ENCODE measurements at places on chromosomes 2 and 18.

- DNase-seq = no peak
Observed at GRCh38 chr18:3683483-3683882, 233.5 kb downstream of the TGIF1 start.

- no peak for DNase-seq
Observed at GRCh38 chr2:84846041-84846663, 34.7 kb downstream of the TRABD2A start.

DNA sequence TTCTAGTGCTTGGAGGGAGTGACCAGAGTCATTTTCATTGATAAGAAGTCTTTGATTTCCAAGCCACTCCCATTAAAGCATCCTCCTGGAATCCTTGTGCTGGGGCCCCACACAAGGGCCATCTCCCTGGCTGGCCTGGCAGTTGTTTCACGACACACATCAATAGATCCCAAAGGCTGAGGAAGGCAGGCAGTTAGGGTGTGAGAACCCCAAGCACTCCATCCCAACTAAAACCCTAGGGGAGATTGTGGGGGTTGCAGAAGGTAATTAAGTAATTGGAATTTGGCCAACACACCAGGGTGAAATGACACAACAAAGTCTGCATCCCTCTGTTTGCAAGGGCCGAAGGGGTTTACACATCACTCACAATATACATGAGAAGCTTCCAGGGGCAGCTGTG is 578.1 kb upstream of the SYT4 start:
- DNase-seq = no peak

DNA sequence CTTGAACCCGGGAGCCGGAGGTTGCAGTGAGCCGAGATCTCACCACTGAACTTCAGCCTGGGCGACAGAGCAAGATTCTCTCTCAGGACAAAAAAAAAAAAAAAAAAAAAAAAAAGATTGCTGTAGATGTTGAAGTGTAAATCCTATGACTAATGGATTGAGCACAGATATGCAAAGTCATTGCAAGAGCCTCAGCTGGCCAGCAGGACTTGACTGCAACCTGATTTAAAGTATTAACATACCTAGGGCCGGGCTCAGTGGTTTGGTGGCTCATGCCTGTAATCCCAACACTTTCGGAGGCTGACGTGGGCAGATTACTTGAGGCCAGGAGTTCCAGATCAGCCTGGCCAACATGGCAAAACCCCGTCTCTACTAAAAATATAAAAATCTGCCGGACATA is 103.4 kb upstream of the MSH2 start:
- DNase-seq = no peak

DNA sequence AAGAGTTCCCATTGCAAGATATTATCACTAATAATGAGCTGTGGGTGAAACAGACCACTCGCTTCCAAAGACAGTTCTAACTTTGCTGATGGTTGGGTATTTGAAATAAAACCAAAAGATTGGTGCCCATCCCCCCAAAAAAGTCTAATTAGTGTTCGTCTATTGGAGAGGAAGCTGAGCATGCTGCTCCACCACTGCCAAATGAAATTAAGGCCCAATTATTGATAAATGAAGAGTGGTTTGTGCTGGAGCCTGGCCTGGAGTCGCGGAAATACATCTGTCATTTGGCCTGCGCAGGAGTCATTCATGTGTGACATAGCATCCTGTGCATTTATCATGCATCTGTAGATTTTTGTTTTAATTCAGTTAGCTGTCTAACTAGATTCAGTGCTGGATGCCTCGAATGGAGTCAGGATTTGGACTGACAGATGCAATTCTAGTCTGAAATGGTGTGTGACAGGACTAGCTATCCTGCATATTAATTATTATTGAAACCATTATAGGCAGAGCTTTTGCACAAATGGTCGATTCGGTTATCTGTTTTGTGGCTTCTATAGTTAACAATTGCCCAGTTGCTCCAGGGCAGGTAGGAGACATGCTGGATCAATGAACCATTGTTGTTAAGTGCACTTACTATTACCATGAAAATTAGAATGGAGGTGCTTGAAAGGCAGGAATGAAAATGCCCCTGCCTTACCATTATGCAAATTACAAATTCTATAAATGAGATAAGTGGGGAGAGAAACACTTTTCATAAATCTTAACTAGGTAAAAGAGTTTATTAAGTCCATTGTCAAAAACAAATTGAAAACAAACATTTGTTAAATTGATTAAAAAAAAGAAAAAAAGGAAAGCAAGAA is 450.4 kb upstream of the TCF4 start:
- no peak for DNase-seq

GRCh38 chr2:27086090-27086723 is 365 bp upstream of the KHK start:
- DNase-seq = peak; percentile 95

- no peak for DNase-seq
Observed at GRCh38 chr2:20141806-20142205, 83.1 kb downstream of the SDC1 start.

DNA sequence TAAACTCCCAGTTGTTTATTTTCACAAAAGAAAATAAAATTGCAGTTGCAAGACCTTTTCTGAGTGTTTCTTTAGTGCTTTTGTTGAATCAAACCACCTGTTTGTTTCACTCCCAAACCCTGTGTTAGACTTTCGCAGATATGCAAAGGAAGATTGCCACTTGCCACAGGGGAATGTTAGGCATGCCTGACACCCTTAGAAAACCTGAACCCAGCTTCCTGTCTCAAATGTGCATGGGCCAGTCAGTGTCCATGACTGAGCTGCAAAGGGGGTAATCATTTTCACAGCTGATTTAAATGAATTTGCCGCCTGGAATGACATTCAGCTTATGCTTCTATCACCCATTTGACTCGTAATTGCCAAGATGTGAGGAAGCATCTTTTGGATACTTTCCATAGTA is 17.5 kb downstream of the TGOLN2 start:
- DNase-seq = no peak

GRCh38 chr2:217222309-217222910 is 362.5 kb upstream of the TNP1 start:
- no peak for DNase-seq

DNA sequence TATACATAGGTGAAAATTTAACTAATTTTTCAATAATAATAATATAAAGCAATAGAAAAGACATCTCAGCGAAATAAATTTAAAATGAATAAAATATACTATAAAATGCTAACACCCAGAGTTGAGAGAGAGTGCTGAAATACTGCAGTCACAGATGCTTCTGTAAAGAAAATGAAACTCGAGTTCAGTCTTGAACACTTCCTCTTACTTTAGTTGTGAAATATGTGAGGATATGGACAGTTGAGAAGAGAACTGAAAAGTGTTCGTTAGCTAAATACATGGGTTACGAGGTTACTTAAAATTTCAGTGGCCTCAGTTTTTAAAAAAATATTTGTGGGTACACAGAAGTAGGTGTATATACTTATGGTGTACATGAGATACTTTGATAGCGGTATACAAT is 106.8 kb downstream of the DNAH7 start:
- DNase-seq = no peak

GRCh38 chr2:133644846-133645245 is 76.6 kb upstream of the NCKAP5 start:
- no peak for DNase-seq

DNA sequence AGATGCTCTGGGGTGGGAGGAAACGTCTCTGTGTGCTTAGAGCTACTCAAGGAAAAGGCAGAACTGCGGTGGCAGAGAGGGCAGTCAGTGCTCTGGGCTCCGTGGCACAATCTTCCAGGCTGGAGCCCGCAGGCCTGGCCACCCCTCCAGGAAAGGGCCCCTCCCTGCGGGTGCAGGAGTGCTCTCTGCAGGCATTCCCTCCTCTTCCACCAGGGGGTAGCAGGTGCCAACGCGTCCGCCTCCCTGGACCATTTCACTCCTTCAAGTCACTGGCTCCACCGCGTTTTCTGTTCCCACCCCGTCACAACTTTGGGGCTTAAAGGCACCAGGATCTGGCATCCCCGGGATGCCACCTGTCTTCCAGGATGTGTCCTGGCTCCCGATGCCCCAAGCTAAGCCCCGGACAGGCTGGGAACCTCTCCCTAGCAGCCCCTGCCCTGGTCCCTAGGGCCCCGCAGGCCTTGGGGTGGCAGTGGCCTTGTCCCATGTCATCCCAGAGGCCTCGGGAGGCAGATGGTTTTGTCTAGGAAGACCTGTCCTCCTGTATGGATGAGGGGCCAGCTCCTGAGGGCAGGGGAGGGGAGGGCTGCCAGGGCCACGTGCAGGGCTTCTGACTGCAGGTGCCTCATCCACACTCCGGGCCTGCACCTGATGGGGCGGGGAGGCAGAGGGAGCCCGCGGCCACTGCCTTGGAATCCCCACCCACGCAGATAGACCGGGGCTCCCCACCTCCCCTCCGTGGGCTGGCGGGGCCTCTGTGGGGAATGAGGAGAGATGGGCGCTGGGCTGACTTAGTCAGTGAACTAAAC is 26.4 kb downstream of the KCNIP3 start:
- DNase-seq = no peak

DNA sequence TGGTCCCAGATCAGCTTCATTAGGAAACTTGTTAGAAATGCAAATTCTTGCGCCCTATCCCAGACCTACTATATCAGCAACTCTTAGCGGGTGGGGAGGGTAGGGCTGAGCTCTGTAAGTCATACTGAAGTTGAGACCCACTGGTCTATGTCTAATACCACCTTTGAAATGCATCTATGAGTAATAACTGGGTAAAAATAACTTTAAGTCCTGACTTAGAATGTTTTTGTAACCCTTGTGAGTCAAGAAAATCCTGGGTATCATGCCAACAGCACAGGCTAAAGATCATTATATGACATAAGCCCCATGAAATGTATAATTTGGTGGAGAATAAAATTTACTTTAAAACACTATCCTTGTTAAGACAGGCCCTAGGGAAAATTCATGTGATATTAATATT is 41.4 kb downstream of the PRKD3 start:
- DNase-seq = no peak

GRCh38 chr2:114006460-114006859 is 116.6 kb downstream of the ACTR3 start:
- DNase-seq = no peak

GRCh38 chr2:53907582-53907981 is 47.8 kb upstream of the GPR75 start:
- no peak for DNase-seq

DNA sequence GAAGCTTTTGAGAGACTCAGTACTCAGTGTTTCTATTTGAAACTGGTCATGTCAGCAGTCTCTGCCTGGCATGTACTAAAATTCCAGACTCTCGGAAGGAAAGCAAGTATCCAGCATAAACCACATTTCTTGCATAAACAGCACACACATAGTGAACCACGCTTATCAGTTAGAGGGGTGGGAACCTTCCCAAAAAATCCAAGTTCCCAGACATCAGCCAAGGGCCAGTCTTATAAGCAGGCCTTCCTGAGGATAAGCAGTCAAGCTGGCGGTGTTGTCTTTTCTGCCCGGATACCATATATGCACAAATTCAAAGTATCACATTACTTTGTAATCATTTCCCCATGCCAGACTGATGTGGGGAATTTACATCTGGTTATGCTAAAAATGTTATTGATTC is 73.6 kb downstream of the ST6GAL2 start:
- no peak for DNase-seq

- peak; percentile 80 for DNase-seq
Observed at GRCh38 chr2:63698786-63699548, 110.2 kb downstream of the MDH1 start.

DNA sequence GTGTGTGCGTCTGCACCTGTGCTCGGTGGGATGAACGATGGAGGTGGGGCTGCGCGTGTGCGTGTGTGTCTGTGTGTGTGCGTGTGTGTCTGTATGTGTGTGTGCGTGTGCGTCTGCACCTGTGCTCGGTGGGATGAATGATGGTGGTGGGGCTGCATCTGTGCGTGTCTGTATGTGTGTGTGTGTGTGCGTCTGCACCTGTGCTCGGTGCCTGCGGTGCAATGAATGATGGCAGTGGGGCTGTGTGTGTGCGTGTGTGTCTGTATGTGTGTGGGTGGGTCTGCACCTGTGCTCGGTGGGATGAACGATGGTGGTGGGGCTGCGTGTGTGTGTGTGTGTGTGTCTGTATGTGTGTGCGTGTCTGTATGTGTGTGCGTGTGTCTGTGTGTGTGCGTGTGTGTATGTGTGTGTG is 48.5 kb upstream of the CTDP1 start:
- no peak for DNase-seq

GRCh38 chr2:197498235-197498936 is 1.3 kb downstream of the HSPD1 start:
- no peak for DNase-seq

DNA sequence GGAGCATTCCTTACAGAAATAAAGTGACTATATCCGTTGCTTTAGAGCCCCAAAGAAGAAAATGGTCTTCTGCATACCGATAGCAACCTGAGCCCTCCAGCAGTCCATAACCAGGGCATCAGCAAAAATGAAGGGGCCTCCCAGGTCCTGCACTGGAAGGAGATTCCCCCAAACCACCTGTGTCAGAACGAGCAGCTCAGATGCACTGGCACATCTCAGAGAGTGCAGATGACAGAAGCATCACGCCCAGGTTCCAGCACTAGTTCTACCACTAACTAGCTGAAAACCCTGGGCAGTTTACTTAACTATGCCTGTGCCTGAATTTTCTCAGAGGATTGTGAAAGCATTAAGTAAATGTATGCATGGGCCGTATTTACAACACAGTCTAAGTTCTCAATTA is 466.7 kb upstream of the MYT1L start:
- DNase-seq = no peak

DNA sequence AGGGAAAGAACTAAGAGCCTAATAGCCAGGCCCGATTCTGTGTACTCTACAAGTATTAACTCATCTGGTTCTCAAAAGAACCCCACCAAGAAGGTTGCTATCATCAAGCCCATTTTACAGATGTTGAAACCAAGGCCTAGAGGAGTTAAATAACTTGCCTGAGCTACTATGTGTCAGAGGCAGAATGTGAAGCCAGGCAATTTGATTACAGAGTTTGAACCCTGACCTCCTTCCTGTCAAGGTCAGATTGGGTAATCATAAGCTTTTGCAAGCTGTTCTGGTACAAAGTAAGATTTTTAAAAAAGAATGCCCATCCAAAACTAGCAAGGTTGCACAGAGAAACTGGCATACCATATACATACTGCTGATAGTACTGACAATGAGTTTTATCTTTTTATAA is 227.1 kb downstream of the HAUS1 start:
- DNase-seq = no peak

- DNase-seq = no peak
Observed at GRCh38 chr18:62555135-62555534, 32.3 kb downstream of the ZCCHC2 start.

DNA sequence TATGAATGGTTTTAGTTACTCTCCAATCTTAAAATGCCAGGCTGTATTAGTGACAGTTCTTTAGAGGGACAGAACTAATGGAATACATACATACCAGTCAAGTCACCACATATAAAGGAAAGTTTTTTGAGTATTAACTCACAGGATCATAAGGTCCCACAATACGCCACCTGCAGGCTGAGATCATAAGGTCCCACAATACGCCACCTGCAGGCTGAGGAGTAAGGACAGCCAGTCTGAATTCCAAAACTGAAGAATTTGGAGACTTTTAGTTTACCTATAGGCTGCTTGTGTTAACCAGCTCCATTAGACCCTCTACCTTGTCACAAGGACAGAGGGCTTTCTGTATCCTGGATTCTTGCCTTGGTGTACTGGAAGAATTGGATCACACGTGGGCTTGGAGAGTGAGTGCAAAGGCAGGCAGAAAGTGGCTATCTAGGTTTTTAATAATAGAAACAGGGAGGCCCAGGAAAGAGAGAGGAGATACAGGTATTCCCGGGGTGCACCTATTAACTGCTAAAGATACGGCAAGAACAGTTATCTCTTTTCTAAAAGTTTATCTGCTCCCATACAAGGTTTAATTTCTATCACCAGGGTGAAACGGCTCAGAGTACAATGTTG is 234.9 kb upstream of the CYRIA start:
- no peak for DNase-seq
